ENCODE measurements at places on chromosomes 7 and 10. TPM values are rescaled to one million over a fixed set of nuclear protein-coding genes. Genes with fewer than 3 reads are reported as not detected.

The SEMA3E gene
- total RNA-seq = 2.0 TPM

The ZC3HAV1L gene
- 9.5 TPM for total RNA-seq

The HYAL4 gene
- total RNA-seq = not detected

The ZNF488 gene
- under 0.01 TPM for total RNA-seq

The KLF14 gene
- total RNA-seq = under 0.01 TPM

The CTNNA3 gene
- total RNA-seq = not detected

All from uterine smooth muscle cell (primary cell).